ENCODE measurements at places on chromosomes 6 and 20.
A peak's percentile ranks its signal among the peaks of the same experiment; 100 is the strongest.

GRCh38 chr20:63461104-63461763, 11.2 kb downstream of the KCNQ2 start:
- no peak for DNase-seq

GRCh38 chr6:77448546-77448945, 14.7 kb downstream of the HTR1B start:
- no peak for DNase-seq

DNA sequence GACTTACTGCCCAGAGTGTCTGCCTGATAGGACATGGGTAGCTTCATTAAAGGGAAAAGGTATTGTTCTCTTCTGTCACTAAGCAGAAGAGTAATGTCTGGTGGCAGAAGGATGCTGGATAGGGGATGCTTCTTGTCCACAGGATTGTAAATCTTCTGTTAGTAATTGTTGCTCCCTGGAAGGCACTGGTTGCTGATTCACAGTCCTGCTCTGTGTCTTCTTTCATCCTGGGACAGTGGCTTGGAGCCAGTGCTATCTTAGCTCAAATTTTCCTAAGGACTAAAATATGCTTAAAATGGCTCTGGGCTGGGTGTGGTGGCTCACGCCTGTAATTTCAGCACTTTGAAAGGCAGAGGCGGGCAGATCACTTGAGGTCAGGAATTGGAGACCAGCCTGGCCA, 48.0 kb downstream of the SYTL3 start:
- DNase-seq, result no peak

DNA sequence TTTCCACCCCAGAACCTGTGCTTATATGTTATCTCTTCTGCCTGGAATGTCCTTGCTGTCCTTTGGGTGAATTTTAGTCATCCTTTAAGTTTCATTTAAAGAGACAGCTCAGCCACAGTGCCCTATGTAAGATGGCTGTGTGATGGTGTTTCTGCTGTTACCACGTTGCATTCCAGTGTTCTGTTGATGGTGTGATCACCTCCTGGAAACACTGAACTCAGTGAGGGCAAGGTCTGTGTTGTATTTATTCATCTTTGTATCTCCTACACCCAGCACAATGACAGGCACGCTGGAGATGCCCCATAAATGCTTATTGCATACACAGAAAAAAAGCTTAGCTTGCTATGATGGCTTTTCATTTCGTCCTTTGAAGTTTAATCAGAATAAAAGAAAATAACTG, 102.5 kb downstream of the MAP3K7 start:
- no peak for DNase-seq

DNA sequence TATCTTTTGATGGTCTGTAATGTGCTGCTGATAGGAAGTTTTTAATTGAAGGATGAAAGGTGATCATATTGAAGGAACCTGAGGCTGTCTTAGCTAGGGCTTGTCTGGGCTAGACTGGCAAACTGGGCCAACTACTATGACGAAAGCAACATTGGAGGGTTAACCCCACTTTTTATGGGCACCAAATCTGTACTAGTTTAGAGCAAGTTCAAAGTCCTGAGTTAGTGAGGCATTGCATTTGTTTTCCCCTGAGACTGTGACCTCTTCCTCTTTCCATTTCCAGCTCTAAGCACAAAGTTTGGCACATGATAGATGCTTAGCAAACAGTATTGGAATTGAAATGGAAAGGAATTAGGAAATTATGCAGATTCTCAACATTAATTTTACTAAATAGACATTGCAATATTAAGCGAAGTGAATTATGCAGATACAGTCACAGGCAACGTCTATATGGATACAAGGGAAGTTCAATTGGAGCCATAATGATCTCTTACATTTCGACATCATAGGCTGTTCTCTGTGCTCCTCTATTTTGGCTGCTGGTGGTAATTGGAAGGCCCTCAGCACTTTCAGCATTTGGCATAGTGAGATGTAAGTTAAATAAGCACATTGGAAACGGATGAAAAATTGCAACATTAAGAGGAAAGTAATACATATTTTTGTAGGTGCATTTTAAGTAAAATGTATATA, 22.2 kb downstream of the CEP57L1 start:
- no peak for DNase-seq

- no peak for DNase-seq
Measured at GRCh38 chr20:42510686-42511085, 679.0 kb downstream of the PTPRT start.

DNA sequence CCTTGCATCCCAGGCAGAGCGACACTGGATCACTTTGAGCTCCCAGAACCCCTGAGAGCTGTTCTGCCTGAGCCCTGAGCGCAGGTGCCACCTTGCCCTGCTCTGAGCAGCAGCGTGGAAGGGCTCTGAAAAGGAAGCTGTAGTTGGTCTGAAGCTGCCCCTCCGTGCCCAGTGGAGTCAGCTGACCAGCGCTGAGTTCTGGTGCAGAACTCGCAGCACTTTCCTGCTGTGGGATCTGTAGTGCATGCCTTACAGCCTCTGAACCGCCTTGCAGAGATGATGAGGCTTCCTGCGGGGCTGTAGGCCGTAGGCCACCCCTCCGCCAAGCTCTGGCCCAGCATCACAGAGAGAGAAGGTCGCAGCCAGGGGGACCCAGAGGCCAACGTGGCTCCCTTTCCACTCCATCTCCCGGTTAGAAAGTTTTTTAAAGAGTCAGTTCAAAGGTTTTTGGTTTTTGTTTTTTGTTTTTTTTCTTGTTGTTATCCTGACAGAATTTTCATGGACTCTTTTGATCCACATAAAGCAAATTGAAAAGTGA, 158.3 kb upstream of the CST7 start:
- no peak for DNase-seq

GRCh38 chr20:48146877-48147276, 361.6 kb upstream of the SULF2 start:
- DNase-seq, result no peak

GRCh38 chr6:119075200-119075981, 3.1 kb downstream of the FAM184A start:
- DNase-seq, result no peak

DNA sequence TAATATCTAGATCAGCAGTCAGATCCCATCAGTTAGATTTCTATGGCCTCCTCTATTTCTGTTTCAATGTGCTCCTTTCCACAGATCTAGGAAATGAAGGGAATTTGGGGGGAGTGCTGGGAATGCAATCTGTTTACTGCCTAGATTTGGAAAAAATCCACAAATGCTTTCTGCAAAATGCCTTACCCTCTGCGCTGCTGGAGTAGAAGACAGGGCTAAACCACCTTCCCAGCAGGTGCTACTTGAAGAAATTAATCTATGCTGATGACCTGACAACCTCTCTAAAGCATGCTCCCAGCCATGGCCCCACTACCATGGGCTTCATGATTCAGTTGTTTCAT, 46.2 kb downstream of the LY86 start:
- no peak for DNase-seq

DNA sequence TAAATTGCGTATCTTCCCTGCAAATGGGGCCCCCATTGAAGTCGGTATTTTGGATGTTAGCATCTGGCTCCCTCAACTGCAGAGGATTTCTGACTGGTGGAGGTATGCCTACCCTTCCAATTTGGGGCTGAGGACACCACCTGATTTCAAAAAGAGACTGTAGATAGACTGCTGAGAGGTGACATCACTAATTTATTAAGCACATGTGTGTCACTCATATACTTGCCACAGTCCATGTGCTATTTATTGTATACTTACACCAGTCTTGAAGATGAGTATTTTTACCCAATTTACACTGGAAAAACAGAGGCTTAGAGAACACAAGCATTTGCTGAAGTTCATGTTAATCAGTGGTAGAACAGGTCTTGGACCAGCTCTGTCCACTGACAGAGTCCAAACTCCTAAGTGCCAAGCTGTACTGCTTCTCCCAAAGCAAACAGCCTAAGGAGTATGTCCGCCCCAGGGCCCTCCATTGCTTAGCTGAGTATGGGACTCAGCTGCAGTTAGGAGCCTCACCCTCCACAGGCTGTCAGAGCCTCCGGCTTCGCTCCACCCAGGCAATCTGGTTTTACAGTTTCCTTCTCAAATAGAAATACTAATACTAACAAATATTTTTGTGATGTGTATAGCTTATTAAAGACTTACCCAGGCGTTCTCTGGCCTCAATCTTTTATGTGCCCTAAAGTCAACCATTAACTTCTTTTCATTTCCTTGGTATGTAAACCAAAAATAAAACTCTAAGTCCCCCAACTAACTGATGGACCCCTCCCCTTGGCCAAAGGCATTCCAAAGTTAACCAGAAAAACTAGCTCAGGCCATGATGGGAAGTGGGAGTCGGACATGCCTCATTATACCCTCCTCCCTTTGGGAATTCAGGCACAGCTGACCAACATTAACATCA, 17.5 kb downstream of the RIN2 start:
- no peak for DNase-seq

DNA sequence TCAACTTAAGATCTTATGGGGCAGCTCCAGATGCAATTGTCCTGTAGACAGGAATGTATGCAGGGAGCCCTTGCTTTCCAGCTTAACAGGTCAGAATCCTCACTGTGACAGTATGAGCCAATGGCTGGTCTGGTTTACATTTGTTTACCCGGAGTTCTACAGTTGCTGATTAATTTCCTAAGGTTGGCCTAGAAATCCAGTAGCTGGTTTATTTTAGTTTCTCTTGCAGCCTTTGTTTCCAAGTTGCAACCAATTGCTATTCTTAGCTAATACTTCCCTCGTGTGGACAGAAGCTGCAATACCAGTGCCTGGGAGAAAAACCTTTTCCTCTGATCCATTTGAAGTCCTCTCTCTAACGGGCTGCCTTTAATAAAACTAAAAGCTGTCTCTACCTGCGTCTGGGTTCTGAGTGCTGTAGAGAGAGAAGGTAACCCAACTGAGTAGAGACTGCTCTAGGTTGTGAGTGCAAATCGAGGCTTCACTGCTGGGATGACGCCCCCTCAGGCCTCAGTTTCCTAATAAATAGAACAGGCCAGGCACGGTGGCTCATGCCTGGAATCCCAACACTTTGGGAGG, 45.9 kb downstream of the ZNF217 start:
- DNase-seq, result peak; percentile 71

DNA sequence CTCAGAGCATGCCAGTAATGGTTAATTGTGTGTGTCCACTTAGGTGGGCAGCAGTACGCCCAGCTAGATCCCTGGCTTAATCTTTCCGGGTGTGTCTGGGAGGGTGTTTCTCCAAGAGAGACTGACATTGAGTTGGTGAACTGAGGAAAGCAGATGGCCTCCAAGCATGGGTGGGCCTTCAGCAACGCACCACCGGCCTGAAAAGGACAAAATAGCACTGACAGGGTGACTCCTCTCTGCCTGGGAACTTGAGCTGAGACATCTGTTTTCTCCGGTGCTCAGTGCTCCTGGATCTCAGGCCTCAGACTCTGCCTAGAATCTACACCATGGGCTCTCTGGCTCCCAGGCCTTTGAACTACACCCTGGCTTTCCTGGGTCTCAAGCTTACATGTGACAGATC, 43.2 kb downstream of the C6orf118 start:
- DNase-seq, result no peak

GRCh38 chr20:63778034-63778752, 38.6 kb downstream of the SLC2A4RG start:
- no peak for DNase-seq

DNA sequence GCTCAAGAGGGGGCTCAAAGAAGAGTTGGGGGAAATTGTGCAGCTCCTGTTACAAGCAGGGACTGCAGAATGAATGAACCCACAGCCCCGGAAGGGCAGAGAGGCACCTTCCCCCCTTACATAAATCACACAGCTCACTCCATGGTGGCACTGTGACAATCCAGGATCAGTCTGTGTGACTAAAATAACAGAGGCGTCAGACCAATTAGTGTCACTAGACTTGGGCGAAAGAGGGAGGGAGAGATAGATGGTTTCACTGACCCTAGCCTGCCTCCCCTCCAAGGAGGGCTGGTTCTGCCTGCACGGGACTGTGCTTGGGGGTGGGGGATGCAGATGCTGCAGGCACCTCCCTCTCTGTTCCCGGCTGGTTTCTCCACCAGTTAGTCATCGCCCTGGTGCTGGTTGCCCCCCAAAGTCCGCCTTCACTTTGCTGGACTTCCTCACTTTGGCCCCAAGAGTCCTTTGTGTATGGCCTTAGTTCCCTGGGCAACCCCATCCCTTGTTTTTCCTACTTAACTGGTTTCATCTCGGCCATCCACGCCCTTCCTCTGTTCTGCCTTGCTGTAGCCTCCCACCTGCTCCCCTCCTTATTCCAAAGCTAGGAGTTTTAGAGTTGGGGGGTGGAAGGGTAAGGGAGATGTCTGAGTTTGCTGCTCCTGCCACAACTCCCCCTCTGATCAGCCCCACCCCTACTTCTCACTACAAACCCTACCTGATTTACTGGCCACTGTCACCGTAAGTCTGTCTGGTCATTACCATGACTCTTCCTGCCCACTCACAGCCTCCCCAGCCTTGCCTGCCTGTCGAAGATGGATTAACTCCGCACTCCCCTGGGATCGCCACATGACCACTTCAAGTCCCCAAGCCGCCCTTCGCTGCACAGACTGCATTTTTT, 17.7 kb downstream of the CCDC167 start:
- DNase-seq, result no peak

DNA sequence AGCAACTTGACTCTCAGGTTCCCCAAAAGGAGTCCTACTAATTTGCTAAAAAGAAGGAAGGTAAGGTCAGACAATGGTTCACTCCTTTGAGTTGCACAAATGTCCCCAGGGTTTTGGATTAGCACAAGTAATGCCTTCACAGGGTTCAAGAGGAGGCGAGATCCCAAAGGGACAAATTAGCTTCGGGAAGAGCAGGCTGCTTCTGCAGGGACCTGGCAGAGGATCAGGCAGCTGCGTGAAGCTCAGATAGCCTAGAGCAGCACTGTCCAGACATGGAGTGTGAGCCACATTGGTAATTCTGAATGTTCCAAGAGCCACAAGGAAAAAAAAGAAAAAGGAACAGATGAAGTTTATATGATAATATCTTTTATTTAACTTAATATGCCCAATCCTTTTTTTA, 115.4 kb downstream of the CFAP61 start:
- no peak for DNase-seq
